ENCODE measurements at places on chromosomes 6 and 20.
A peak's percentile ranks its signal among the peaks of the same experiment; 100 is the strongest.

DNA sequence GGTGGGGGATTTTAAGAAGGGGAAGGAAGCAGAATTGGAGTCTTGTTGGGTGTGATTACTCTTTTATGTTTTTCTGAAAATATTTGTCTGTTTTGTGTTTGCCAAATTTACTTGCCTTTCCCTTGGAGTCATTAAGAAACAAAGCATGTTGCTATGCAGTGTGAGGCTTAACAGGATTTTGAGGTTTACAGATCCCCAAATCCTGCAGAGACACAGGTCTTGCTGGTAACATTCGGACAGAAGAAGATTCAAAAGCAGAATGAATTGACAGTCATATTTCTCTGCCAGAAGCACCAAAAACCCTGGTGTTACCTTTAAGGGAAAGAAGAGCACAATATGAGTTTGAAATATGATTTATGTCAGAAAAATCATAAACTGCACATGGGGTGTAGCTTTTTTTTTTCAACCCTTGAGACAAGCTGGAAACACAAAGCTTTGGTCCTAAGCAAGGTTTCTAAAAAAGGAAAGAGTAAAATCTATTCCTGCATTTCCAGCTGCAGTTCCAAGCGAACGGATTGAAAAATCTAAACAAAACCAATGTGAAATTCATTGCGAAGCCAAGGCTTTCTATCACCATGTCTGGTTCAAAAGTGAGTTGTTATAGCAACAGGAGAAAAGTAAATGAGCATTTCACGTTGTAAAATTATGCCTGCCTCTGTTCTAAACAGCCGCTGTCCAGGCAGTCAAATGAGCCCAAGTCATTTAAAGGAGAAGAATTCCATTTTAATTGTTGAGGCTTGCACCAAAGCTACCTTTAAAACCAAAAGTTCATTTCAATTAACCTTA is 358.9 kb upstream of the SASH1 start:
- DNase-seq: no peak

- DNase-seq: no peak
Measured at GRCh38 chr6:16760516-16761470, at the start of gene ATXN1. Gene ATXN1, minus strand, starts transcription at chr6:16761460.

DNA sequence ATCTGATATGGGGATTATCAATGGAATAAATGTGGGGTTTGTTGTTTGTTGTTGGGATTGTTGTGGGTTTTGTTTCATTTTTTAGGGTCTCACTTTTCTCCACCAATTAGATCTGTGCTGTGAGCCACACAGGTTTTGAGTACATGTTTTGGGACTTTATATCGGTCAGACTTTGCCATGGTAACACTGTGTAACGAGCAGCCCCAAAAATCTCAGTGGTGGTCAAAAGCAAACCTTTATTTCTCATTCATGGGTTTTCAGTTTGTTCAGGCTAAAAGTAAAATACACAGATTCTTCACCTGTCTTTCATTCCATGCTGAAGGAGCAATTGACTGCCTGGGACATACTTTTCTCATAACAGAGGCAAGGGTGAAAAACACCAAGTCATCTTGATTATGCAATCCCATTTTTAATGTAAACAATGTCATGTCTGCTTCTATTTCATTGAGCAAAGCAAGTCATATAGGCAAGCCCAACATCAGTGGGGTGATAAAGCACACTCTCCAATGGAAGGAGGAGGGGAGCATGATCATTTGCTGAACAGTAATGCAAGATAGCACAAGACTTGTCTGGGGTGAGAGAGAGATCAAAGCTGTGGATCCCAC is 101.1 kb upstream of the PLCB4 start:
- no peak for DNase-seq

GRCh38 chr6:130843575-130844320 is 16.5 kb downstream of the SMLR1 start:
- no peak for DNase-seq

DNA sequence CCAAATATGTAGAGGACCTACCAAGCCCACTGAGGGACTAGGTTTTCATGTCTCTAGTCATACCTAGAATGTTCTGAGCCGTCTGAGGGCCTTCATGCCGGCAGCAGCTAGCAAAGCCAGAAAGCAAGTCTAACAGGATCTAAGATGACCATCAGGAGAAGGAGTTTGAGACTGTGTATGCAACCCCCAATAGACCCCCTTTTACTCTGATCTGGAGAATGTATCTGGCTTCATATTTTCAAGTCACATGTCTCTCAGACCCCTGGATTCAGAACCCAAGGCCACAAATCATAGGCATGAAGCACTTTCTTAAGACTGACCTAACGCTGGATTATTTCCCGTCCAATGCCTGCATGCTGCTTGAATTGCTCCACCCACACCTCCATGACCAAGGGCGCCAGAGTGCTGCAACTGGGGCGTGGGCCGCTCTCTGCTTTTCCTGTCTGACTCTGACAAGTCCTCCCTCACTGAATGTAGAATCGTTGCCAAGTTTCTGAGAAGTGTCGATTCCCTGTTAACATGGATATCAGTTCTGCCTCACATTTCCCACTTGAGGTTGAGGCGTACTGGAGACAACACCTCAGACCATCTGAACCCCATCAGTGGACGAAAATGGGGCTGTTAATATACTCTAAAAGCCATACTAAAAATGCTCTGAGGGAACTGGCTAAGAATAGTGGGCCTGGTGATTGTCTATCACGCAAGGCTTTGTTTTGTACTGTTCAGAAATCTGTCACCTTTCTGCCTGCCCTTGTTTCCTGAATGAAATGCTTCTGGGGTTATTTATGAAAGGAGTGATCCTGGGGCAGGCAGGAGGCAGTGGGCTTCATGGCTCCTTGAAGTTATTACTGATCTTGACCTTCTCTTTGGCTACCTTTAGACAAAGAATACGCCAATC is 23.9 kb upstream of the ASXL1 start:
- no peak for DNase-seq

GRCh38 chr20:5156675-5157448 is 30.1 kb downstream of the CDS2 start:
- no peak for DNase-seq

DNA sequence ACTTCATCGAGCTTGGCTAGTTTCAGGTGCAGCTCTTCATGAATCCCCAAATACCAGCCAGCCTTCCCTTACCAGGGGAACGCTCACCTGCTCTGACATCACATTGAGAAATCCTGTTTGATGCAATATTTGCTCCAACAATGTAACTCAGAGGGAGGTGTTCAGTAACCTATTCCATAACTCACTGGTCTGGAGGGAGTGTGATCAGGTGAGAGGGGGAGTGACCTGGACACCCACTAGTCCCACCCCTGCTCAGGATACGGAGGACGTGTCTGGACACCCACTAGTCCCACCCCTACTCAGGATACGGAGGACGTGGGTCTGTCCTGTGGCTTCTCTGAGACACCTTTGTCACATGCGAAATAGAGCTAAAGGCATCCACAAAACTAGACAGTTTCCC is 70.3 kb downstream of the HUS1B start:
- DNase-seq: no peak

DNA sequence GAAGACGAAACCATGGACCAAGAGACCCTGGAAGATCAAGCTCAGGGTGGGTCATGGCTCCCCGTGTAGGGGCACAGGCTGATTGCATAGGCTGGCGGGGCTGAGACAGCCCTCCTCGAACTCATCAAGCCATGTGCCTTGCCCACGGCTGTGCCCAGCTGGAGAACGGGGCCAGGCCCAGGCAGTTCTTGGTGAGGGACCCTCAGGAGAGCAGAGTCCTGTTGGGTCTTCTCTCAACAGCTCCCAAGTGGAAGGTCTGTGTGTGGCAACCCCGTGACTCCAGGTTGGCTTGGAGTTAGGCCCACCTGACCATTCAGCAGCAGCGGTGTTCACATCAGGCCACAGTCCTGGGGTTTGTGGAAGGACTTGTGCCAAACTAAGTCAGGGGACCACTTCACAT is 276.5 kb downstream of the QKI start:
- no peak for DNase-seq

DNA sequence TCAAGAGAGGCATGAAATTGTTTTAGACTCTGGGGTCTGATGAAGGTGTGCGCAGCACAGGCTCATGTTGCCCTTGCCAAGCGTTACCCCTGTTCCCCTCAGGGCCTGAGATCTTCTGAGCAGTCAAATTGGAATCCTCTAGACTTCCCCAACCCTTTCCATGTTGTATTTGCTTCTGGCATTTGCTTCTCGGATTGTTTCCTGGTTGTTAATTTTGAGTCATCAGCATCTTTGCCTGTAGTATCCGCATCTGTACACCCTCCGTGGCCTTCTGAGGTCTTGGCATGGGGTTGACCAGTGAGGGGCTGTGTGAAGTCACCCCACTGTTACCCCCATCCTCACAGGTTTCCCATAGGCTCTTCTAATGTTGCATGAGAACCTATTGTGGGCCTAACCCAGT is 40.9 kb downstream of the SLC24A3 start:
- no peak for DNase-seq

- no peak for DNase-seq
Measured at GRCh38 chr20:21677781-21678180, 27.7 kb upstream of the PAX1 start.

DNA sequence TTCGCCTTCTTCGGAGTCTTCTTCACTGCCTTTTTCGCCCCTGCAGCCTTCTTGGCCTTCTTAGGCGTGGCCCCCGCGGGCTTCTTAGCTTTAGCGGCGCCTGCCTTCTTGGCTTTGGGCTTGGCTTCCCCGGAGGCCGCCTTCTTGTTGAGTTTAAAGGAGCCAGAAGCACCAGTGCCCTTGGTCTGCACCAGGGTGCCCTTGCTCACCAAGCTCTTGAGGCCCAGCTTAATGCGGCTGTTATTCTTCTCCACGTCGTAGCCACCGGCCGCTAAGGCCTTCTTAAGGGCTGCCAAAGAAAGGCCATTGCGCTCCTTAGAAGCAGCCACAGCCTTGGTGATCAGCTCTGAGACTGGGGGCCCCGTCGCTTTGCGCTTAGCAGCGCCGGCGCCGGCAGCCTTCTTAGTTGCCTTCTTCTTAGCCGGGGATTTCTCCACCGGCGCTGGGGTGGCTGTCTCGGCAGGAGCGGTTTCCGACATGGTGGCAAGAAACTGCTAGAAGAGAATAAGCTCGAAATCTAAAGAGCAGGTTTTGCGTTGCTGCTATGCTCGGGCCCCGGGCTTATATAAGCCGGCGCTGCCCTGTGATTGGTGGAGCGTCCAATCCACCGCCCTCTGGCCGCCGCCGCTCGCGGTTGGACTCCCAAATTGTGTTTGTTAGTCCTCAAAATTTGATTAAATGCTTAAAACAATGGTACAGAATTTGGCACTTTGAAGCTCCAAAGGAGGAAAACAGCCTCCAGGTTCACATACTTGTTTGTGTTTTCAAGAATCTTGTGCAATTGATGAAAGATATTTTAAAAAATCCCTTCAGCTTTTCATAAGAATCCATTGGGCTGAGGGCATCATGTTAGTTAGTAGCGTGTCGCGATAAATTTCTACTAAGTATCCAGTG is 44.9 kb downstream of the OR2B2 start:
- no peak for DNase-seq

DNA sequence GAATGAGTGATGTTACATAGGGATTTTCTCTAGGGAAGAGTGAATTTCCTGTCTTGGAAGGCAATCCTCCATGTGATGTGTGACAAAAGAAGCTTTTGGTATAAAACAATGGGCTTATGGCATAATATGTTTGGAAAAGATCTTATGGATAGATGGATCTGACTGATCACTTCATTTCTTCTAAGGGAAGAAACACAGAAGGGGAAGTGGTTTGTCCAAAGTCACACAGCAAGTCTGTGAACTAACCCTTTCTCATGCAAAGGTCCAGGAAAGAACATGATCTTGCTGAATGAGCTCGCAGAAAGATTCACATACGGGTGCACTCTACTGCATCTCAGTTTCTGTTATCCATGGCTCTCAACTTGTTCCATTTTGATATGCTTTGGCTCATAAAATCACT is 575.9 kb upstream of the JAG1 start:
- DNase-seq: no peak

GRCh38 chr20:51749674-51750036 is 18.5 kb downstream of the ATP9A start:
- DNase-seq: no peak

DNA sequence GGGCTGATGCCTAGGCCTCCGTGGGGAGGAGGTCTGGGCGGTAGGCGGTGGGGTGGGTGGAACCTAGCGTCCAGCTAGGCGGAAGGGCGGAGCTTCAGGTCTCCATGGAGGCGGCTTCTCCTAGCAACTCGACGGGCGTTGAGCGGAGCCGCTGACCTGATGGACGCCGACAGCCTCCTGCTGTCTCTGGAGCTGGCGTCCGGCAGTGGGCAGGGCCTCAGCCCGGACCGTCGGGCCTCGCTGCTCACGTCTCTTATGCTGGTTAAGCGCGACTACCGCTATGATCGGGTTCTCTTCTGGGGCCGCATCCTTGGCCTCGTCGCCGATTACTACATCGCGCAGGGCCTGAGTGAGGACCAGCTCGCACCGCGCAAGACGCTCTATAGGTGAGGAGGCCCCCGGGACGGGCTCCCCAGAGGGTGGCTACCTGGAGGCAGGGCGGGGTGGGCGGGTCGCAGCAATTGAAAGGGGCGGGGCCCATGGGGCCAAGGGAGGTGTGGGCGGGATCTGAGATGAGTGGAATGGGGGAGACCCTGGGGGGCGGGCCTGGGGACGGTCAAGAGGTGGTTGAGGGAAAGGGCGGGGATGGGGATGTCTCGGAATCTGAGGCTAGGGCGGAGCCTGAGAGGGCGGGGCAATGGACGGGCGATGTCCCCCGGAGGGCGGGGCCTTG is at the start of gene RSPH9:
Gene RSPH9, plus strand, starts transcription at position 97 of the 673 bp plus-strand sequence. Its CDS starts 63 bp downstream, at position 160.
- DNase-seq: no peak

DNA sequence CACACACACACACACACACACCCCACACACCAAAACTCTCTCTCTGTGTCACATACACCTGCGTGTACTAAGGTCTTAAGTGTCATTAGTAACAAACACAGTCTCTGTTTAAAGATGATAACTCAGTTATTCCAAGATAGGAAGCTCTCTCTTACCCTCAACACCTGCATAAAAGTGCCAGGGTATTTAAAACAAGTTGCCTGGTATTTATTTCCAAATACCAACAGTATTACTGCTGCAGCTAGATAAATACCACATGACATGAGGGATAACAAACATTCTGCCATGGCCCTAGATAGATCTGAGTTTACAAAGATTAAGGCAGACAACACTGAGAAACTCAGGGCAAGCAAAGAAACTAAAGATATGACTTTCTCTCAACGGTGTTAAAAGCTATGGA is 118.5 kb downstream of the SIM1 start:
- DNase-seq: no peak

GRCh38 chr6:5174244-5174643 is 86.5 kb downstream of the LYRM4 start:
- no peak for DNase-seq

- DNase-seq: no peak
Measured at GRCh38 chr20:55353206-55353605, 652.1 kb downstream of the CBLN4 start.

GRCh38 chr6:130752267-130752666 is 74.9 kb upstream of the SMLR1 start:
- DNase-seq: peak; percentile 16

GRCh38 chr6:26025894-26026832 is 61.1 kb upstream of the HFE start:
- DNase-seq: no peak

DNA sequence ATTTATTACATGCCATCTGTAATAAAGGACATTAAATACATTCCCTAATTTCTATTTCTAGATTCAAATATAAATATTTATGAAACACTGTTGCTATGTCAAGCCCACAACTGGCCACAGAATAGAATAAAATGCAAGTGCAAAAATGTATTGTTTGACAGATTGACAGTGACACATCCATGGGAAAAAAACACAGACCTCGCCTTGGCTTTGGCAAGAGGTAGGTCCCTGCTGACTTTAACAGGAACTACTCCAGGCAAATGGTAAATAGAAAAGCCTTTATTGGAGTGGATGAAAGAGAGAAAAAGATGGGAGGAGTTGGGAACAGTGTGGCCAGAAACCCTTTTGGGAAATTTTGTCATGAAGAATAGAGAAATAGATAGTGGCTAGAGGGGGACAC is 622.9 kb downstream of the UTRN start:
- DNase-seq: no peak
